ENCODE measurements at places on chromosomes 11 and 22.

DNA sequence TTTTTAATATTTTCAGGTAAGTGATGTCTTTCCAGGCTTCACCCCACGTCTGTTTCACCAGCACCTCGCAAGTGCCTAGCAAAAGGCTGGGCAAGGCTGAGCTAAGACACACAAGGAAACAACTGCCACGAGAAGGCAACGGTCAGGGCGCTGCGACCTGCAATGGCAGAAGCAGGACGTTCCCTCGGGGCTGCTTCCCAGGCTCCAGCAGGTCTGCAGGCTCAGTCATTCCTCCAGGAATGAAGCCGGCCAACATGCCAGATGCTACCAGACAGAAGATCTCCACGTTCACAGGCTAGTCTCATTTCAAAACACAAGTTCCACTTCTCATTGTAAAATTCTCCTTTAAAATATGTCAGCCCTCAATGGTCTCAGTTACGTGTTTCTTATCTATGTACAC lies 45.5 kb downstream of the CELSR1 start:
- no peak for DNase-seq

GRCh38 chr11:58788355-58789023 lies 56.0 kb downstream of the GLYATL2 start:
- DNase-seq, result peak; percentile 63

DNA sequence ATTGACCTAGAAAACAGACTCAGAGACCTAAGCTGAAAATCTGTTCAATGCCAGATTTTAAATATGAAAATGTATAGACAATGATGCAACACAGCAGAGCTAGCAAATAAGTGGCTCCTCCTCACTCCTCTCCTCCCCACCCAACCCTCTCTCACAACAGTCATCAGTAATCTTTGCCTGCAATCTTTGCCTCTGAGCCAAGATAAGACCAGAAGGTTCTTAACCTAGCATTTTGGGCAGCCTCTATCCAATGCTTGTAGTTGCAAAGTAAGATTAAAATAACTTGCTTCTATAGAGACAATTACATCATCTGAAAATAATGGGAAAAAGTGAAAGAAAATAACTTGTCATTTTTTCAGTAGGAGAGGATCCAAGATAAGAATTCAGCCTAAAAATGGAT lies 117.3 kb downstream of the PARVA start:
- DNase-seq, result no peak

GRCh38 chr11:34487430-34487829 lies 26.2 kb downstream of the ELF5 start:
- DNase-seq, result no peak

GRCh38 chr11:11731311-11732083 lies 109.7 kb upstream of the GALNT18 start:
- no peak for DNase-seq

- no peak for DNase-seq
Observed at GRCh38 chr11:93686812-93687211, 25.3 kb downstream of the CEP295 start.

- DNase-seq, result no peak
Observed at GRCh38 chr11:33930317-33931021, 38.6 kb upstream of the LMO2 start.

DNA sequence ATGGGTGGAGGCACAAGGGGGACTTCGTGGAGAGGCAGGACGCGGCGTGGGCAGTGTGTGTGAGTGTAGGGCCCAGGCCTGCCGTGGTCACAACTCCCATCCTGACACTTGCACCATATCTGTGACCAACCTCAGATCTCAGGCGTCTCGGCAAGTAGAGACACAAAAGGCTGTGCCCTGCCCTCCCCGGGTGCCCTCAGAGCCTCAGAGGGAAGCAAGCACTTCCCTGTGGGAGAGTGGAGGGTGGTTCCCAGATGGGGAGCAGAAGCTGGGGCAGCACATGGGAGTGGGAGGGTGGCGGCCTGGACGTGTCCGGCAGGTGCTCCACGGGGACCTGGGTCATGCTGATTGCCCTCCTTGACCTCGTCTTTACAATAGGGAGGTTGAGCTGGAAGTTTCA lies 20.4 kb downstream of the B3GAT1 start:
- DNase-seq, result no peak

GRCh38 chr11:15910761-15911160 lies 445.6 kb downstream of the SOX6 start:
- DNase-seq, result no peak

GRCh38 chr22:23684561-23685031 lies 6.2 kb upstream of the RGL4 start:
- no peak for DNase-seq

GRCh38 chr11:121909596-121909995 lies 206.4 kb downstream of the BLID start:
- no peak for DNase-seq

DNA sequence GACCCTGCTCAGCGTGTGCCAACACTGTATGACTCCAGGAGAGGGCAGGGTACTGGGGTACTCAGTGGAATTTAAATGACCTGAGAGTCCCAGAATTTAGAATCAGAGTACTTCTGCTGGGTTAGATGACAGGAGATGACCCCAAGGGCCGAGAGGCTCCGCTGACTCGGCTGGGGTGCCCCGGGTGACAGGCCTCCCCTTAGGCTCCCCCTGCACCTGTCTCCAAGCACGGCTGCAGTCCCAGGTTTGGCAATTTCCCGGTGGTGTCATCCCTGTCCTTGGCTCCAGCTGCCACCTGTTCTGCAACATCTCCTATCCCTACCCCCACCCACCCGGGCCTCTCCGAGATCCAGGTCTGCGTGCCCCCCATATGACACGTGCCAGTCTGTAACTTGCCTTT lies 1.3 kb downstream of the ACTN3 start:
- no peak for DNase-seq

GRCh38 chr11:73240190-73240781 lies 22.2 kb downstream of the P2RY2 start:
- DNase-seq, result no peak

- no peak for DNase-seq
Observed at GRCh38 chr11:89147229-89147628, 30.4 kb upstream of the TYR start.

DNA sequence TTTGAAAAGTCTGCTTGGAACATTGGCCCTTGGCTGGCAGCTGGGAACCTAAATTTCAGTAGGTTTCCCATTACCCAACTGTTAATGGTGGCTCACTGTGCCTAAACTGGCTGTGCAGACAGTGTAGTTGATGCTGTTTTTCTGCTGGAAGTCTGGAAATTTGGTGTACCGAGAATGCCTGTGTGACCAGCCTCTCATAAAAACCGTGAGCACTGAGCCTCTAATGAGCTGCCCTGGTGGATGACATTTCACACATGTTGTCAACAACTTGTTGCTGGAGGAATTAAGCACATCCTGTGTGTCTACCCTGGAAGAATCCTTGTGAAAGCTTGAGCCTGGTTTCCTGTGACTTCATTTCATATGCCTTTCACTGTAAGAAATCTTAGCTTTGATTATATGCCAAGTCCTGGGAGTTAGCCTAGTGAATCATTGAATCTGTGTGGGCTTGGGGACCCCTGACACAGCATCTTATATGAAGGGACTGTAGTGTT lies 131.1 kb downstream of the LDLRAD3 start:
- no peak for DNase-seq

GRCh38 chr11:67007126-67007525 lies 15.8 kb upstream of the SYT12 start:
- no peak for DNase-seq

- no peak for DNase-seq
Observed at GRCh38 chr11:16089481-16089880, 266.9 kb downstream of the SOX6 start.

GRCh38 chr11:99589771-99590170 lies 569.0 kb downstream of the CNTN5 start:
- DNase-seq, result no peak

DNA sequence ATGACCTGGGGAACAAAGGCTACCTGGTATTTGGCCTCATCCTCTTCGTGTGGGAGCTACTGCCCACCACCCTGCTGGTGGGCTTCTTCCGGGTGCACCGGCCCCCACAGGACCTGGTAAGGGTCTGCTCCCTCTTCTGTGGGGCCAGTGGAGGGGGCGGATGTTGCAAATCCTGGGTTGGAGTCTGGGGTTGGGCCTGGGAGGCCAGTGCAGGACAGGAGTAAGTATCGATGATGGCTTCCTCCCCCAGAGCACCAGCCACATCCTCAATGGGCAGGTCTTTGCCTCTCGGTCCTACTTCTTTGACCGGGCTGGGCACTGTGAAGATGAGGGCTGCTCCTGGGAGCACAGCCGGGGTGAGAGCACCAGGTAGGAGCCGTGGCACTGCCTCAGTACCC lies 2.7 kb downstream of the GPR137 start:
- DNase-seq, result no peak

DNA sequence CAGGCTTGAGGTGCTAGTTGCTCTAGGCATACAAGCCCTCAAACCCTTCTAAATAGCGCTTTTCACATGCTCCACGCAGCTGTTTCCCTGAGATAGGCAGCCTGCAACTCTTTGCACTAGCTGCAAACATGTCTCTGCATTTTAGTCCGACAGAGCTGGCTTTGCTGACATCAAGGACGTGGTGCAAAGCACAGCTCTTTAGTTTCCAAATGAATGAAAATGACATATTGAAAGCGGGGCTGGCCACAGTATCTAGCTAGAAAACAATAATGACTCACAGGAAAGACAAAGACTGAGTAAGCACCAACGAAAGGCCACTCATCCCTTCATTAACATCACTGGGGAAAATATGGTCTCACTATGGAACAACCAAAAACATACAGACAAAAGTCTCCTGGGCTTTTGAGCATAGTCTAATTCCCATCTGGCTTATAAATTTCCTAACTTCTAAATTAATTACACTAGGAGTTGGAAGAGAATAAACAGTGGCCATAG lies 15.3 kb upstream of the ZC3H12C start:
- DNase-seq, result peak; percentile 91

- no peak for DNase-seq
Observed at GRCh38 chr11:93935826-93936225, 85.3 kb upstream of the HEPHL1 start.

DNA sequence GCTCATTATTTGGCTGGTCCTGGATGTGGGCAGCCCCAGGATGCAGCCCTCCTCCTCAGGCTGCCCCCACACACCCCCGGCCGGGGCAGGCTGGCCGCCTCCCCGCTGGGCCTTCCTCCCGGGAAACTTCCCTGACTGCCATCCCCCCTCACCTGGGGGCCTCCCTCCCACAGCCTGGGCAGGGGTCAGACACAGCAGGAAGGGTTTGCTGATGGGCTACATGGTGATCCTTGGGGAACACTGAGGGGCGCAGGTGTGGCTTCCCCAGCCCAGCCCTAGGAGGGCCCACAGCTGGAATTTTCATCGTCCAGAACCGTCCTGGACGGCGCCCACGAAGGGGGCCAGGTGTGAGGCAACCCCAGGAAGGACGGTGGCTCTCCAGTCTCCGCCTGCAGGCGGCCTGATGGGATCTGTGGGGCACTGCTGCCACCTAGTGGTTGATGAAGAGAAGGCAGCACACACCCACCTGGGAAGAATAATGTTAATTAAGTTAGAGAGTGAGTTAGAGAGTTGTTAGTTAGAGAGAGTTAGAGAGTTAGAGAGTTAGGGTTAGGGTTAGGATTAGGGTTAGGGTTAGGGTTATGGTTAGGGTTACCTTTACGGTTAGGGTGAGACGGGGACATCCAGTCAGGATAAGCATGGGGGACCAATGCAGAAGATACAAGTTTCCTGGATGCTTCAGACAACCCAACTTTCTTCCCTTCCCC lies 75.9 kb upstream of the PRR5 start:
- DNase-seq, result peak; percentile 75

DNA sequence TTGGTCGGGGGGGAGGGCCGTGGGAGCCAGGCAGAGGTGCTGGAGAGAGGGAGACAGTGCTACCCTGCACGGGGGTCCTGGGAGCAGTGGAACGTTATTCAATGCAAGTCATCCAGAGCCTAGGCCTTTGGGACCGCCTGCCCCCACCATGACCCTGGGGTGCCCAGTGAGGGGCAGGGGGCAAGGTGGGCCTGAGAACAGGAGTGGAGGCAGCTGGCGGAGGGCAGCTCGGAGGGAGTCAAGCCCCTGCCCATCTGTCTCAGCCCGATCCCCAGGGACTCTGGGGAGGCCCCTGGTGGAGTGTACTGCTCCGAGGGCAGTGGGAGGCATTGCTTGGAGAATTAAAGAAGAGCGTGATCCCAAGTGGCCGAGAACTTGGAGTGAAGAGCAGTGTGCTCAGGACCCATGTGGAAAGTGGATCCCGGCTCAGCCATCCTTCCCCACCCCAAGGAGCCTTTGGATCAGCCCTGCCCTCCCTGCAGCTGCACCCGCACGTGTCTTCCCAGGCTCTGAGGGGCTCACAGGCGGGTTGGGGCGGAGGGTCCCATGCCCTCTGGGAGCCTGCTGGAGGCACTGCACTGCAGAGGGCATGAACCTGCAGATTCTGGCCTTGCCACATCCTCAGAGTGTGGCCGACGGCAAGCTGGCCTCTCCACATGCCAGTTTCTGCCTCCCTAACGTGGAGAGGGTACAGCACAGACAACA lies 34.0 kb upstream of the SMIM38 start:
- DNase-seq, result no peak

DNA sequence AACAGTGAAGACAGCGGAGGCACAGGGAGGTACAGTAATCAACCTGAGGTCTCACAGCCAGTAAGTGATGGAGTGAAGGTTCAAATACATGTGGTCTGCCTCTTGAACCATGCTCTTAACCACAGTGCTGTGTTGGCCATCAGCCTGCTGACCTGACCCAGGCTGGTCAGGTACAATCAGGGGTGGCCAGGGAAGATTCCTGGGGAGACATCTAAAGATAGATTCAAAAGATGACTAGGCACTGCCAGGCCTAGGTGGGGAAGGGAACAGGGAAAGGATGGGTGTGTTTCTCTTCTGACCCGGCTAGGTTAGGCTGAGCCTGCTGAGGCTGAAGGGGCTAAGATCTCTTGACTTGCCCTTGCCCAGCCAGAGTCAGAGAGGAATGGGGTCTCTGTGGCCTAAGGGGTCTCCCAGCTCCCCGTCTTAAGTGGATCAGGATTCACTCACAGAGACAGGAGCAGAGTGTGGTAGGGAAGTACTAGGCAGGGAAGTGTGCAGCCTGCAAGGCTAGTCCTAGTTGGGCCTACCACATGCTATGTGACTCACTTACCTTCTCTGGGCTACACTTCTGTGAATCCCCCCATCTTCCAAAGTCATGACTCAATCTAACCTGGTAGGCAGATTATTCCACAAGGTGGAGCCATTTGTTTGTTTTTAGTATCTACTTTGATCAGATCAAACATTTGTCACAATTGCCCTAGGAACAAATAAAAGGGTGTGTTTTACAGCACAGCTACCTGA lies 10.4 kb upstream of the SREBF2 start:
- peak; percentile 63 for DNase-seq

GRCh38 chr22:36183446-36183845 lies 18.2 kb downstream of the APOL4 start:
- no peak for DNase-seq
